ENCODE measurements at places on chromosomes 3 and 15.

- DNase-seq, result no peak
Measured at GRCh38 chr15:100502651-100503050, 26.1 kb downstream of the CERS3 start.

GRCh38 chr3:17021614-17022013, 136.9 kb downstream of the PLCL2 start:
- no peak for DNase-seq

DNA sequence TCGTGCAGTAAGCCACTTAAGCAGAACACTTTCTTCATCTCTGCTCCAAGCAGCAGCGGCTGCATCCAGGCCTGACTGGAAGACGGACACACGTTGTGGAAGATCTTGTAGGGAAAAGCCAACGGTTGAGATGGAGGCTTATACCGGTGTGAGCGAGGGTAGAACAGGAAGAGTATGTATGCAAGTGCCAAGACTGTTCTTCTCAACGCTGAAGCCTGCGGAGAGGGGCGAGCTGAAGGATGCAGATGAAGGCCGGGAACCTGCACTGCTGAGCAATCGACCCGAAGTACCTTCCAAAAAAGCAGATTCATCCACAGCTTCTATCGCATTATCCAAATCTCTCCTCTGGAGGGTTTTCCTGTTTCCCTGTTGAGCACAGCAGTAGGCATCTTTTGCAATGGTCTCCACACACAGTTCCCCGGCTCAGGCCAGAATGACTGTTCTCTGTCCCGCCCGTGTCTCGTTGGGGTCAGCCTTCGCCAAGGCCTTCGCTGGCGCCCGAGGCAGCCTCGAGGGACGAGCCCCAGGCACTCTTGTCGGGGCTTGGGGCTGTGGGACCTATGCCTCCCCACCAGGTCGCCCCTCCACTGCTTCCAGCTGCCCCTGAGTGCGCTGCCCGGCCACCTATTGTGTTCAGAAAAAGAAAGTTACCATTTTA, 22.2 kb upstream of the DYNC1LI1 start:
- DNase-seq, result no peak

DNA sequence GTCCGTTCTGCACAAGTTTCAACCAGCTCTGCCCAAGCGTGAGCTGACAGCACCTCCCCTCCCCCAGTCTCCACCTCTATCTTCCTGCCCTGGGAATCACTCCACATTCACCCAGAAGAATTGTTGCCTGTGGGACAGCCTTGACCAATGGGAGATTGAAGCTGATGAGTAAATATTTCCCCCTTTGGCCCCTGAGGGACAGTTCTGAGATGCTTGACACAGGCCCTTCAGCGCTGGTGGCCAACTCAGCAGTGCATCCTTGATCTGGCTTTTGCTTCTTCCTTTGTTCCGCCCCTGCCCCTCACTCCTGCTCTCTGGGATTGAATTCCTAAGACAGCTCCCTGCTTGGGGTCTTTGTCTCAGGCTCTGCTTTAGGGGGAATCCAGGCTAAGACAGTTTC, 13.1 kb upstream of the SKIC8 start:
- DNase-seq, result no peak

DNA sequence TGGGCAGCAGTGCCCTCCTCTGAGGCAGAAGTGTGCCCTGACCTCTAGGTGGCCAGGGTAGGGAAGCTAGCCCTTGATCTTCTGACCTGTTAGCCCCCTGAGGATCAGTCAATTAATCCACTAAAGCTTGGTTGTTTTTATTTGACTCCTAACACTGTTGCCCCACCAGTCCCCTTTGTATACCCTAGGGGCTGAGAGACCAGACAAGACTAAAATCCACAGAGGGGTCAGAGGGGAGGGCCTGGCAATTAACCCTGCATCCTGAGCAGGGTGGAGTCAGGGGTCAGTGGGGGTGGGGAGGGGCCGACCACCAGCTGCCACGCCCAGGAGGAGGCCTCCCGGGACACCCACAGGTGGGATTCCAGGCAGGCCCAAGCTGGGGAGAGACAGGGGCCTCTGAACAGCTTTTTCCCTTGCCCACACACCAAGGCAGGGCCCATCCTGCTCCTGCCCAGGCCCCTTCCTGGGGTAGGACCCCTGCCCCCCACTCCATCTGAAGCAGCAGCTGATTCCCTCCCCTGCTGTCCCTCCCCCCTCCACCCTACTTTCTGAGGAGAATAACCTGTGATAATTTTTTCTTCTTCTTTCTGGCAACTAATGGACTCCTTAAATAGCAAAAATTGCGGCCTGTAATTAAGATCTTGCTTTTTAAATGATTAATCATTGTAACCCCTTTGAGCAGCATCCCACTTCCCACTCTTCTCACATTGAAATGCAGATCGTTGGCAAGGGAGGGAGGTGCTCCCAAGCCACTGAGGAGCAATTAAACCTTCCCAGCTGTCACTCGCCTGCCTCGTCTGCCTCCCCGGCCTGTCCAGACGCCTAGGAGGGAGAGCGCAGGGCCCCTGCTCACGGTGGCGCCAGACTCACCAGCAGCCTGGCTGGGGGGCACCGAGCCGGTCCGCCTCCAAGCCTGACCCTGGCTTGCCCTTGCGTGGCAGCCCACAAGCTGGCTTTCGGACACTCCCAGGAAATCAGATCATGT, 51.9 kb downstream of the RHCG start:
- no peak for DNase-seq

DNA sequence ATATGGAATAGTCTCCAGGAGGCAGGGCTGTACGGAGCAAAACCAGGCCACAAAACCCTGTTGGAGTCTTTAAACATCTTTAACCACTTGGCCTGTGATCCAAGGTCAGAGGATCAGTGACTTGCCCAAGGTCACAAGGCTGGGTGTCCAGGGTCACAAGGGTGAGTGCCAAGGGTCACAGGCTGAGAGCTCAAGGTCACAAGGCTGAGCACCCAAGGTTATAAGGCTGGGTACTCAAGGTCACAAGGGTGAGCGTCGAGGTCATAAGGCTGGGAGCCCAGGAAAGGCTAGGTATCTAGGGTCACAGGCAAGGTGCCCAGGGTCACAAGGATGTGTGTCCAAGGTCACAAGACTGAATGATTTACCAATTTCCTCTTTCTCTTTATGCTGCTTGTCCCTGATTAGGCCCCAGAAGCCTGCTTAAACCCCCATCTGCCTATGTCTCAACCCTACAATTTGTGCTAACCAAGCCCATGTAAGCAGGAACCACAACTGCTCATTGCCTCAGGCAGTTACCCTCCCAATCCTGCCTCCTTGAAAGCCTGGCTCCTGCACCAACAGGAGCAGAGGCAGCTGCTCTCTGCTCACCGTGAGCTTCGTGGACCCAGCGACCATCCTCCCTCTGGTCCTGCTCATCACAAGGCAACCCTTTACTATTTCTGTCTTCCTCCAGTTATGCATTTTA, 51.5 kb downstream of the MGLL start:
- no peak for DNase-seq

GRCh38 chr3:45816544-45816943, 20.2 kb upstream of the SLC6A20 start:
- no peak for DNase-seq
